ENCODE measurements at places on chromosomes 1 and 21.

- no peak for DNase-seq
Measured at GRCh38 chr1:94396356-94397010, 21.7 kb upstream of the ABCD3 start.

DNA sequence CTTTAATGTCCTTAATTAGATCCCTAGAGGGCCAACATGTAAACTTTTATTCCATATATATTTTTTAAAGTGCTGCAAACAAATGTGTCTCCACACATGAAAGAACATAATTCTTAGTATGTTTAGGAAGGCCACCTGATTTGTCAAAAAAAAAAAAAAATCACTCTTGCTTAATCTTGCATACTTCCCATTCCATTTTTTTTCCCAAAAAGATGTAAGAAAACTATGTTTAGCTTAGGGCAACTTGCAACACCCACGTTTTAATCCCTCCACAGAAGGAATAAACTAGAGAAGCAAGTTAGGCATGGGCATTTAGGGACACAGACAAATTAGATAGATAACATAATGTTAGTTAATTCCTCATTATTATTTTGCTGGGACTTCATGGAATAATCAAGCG is 5.6 kb downstream of the YOD1 start:
- DNase-seq, result no peak

DNA sequence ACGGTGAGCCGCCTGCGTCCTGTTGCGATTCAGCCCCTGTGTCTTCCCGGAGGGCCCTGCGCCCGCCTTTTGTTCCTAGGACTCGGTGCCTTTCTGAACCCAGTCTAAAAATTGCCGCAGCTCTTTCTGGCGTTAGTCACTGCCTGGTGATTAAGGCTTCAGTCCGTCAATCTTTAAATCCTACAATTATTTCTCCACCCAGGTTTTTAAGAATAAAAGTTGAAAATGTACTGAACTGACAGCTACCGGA is 16.2 kb upstream of the PDXK start:
- DNase-seq, result no peak

DNA sequence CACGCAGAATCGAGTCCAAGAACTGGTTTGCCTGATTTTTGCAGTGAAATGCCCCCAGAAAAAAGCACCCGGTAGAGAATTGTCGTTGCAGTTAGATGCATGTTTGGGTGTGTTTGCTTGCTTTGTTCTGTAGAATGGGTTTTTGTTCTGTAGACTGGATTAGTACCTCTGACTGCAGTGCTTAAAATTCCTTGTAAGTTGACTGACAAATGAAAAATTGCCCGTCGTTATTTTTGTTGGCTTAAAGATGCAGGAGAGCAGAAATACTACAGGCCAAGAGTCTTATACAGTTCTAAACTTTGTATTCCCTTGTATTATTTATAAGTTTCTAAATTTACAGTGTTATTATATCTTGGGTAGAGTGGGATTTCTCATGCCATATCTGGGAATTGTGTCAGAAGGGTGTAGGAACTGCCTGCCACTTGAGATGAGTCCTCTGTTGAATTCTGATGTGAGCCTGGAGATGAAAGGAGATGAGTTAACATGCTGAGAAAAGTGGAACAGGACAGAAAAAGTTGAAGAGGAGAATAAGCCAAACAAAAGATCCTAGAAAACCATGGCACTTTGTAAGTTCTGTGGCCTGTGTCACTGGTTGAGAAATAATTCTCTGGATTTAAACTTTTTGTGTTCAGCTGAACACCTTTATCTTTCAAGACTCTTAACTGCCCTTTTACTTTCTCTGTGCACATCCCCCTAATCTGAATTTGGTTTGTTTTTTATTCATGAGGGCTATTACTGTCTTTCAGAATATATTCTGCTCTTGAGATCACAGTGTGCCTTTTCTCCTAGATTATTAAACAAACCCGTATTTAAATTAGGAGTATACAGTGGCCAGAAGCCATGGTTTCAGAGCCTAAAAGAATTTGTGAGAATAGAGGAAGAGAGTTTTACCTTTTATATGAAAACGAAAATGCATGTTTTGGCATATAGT is 1.4 kb downstream of the DESI2 start:
- DNase-seq, result no peak

DNA sequence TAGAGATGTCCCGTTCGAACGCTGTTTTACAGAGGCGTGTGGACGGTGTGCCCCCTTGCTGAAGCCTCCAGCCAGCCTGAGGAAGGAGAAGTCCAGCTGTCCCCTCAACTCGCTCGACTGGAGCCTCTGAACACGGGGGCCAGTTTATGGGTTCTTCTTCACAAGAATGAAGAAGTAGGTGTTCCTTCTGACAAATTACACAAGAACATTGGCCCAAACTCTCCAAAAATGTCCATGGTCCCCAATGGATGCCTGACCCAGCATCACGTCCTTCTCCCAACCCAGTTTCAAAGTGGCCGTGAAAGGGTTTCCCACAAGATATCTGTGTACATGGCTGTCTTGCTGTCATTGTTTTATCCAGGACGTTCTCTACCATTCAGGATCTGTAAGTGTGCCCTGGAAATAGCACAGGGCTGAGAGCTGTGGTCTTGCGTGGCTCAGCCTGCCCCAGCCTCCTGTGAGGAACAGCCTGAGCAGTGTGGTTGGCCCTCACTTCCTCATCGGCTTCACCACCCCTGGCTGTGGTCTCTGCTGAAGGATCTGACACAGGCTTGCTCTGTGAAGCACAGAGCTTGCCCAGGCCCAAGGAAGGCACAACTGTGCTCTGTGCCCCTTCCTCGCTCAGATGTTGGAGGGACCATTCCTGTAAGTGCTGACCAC is 1.0 kb upstream of the S100B start:
- DNase-seq, result no peak

DNA sequence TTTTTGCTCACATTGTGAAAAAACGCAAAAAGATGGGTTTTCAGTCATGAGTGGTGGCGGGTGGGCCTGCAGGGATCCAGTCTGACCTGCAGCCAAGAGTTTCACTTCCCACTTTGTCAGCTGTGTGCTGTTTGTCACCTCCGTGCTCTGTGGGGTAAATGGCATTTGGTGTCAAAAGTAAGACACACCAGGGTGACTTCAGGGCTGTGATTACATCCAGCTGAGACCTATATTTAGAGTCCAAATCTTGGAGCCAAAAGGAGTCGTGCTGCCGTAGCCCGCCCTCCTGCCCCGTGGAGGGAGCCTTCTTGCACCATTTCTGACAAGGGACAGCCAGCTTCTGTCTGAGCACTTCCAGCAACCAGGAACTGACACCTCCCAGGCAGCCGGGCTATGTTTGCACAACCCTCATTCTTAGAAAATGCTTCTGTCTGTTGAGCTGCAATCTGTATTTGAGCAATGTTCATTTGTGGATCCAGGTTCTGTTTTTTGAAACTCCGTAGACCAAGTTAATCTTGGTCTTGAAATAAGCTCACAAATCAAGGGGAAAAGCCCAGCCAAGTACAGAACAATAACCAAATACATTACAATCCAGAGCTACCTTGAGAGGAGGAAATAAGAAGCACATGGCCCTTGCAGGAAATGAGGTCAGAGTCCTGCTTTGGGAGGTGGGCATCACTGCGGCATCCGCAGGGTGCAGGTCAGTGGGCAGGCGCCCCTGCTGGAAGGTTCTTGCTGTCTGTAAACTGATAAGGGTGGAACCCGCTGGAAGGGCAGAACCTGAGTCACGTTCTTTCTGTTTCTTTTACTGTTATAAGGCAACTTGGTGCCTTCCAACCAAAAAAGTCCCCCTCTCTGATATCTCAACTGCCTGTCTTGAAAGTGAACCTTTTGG is 14.4 kb downstream of the ABCG1 start:
- DNase-seq, result peak; percentile 12

DNA sequence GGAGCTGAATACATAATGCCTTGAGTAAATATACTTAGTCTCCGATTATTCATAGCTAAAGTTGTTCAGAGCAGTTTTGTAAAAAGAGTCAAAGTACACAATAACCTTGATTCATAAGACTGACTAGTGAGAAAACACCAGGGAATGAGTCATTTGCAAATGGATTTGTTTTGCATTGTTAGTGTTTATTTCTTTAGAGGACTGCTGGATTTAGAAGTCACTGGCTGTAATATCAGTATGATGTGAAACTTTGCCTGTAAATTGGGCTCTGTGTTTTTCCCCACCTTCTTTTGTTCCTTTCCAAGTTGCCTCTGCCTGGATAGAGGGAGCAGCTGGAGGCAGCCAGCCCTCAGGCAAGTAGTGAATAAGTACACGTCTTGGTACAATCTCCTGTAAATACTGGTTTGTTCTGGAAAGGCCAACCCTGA is 474.7 kb downstream of the NUF2 start:
- DNase-seq, result no peak

- DNase-seq, result no peak
Measured at GRCh38 chr1:40564913-40565312, 33.5 kb downstream of the ZNF684 start.

- peak; percentile 13 for DNase-seq
Measured at GRCh38 chr1:160101037-160101716, 2.8 kb upstream of the IGSF8 start.

- DNase-seq, result peak; percentile 71
Measured at GRCh38 chr1:197774466-197775281, 606 bp downstream of the DENND1B start.

DNA sequence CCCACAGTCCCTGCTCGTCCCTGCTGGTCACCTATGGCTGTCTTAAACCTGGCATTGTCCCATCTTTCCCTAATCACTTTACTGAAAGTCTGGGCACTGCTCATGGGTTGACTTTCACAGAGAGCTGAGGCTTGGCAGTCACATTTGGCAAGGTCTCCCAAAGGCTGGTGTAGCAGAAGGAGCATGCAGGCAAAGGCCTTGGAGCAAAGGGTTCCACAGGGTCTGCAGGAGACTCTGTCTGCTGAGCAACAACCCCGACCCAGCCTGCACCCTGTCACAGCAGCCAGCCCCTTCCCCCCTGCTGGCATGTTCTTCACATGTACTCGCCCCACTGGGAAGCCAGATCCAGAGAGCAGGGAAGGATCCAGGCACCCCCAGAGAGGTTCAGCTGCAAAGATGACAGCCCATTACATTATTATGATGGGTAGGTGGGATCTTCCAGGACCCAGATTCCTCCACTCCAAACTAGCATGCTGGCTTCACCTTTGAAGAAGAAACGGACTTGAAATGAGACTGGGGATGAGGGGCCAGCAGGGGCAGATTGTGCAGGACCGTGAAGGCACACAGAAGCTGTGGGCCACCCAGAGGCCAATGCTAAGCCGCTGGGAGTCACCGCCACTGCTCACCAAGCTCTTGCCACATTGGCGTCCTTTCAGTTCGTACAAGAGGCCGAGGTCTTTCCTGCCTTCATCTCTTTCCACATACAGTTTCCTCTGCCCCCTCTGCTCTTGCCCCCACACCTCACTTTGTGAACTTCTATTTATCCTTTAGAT is 14.2 kb upstream of the TMEM125 start:
- DNase-seq, result no peak

GRCh38 chr21:27795418-27795817 is 828.5 kb upstream of the ADAMTS5 start:
- no peak for DNase-seq

DNA sequence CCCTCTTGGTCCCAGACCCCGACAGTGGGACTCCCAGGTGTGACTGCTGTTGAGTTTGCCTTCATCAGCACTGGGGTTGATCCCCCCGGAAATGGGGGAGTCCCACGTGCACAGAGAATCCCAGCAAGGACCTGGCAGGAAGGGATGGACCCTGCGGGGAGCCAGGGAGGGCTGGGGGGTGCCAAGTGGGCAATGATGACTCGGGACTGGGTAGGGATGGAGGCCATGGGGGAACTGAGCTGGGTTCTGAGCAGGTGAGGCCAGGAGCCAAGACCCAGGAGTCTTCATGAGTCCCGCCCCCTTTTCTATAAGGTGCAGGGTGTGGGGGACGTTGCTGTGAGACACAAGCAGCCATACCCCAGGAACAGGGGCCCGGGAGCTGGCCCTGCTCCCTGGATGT is 103.8 kb downstream of the CRYAA start:
- no peak for DNase-seq

DNA sequence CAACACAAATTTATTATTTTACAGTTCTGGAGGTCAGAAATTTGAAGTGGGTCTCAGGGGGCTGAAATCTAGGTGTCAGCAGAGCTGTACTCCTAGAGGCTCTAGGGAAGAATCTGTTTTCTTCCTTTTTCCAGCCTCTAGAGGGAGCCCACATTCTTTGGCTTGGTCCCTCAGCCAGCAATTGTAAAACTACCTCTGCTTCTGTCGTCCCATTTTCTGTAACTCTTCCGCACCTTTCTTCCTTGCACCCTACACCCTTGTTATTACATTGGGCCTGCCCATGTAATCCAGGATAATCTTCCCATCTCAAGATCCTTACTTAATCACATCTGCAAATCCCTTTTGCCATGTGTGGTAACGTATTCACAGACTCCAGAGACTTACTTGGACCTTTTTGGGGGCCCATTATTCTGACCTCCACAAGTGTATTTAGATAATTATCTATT is 24.8 kb upstream of the THEM4 start:
- DNase-seq, result peak; percentile 5

DNA sequence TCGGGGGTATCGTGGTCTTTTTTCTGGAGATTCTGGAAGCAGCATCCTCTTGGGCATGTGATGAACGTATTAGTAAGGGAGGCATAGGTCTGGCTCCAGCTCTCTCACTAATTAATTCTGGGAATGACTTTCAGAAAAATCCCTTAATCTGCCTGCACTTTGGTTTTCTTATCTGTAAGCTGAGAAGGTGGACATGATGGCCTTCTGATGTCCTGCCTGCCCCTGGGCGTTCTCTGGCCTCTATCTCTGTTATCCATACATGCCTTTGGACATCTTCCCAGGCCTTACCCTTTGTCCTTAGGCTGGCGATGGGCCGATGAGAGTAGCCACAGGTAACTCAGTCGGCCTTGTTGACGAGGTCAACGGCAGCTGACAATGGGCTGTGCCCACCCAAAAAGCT is 8.8 kb downstream of the NTRK1 start:
- DNase-seq, result no peak

GRCh38 chr1:212004895-212005608 is 30.3 kb downstream of the INTS7 start:
- no peak for DNase-seq

GRCh38 chr21:44477131-44477530 is 21.8 kb downstream of the LRRC3 start:
- DNase-seq, result no peak

DNA sequence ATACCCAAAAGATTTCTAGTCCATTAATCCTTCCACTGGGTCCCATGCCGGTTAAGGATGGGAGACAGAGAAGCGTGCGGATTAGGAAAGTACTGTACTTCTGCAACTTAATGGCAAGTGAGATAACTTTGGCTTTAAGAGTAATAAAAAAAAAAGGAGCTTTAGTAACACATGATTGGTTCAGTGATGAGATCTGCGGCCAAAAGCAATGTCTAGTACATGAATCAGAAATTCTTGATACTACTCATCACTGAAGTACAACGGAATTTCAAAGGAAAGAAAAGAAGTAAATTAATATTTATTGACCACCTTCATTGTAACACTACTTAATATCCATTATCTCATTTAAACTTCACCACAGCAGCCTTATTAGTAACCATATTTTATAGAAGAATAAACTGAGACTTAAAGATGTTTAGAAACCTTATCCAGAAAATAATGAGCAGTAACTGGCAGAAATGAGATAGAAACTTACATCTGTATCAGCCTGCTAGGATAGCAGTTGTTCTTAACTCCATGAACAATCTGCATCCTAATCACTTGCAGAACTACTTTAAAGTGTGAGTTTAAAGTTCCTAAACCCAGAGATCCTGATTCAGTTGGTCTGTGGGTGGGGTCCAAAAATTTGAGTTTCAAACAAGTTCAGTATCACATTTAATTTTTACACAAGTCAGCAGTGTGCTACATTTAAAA is 14.1 kb upstream of the NUF2 start:
- DNase-seq, result no peak

All from bone marrow (tissue), 2 donors.